ENCODE measurements at places on chromosomes 3 and 15. TPM values are rescaled to one million over a fixed set of nuclear protein-coding genes. Genes with fewer than 3 reads are reported as not detected.

The AHSG gene
- total RNA-seq = not detected

The SLC22A14 gene
- 0.65 TPM for total RNA-seq

The STXBP5L gene
- total RNA-seq = not detected

The MYO5C gene
- 7.7 TPM for total RNA-seq

The SI gene
- total RNA-seq = not detected

The CIP2A gene
- 5.5 TPM for total RNA-seq

The NRG4 gene
- 2.9 TPM for total RNA-seq

The POLR2M gene
- total RNA-seq = 186 TPM

The CSPG4 gene
- total RNA-seq = 50.4 TPM

Measured in omental fat pad (tissue), 4 donors.